ENCODE measurements at places on chromosomes 3 and 15.

DNA sequence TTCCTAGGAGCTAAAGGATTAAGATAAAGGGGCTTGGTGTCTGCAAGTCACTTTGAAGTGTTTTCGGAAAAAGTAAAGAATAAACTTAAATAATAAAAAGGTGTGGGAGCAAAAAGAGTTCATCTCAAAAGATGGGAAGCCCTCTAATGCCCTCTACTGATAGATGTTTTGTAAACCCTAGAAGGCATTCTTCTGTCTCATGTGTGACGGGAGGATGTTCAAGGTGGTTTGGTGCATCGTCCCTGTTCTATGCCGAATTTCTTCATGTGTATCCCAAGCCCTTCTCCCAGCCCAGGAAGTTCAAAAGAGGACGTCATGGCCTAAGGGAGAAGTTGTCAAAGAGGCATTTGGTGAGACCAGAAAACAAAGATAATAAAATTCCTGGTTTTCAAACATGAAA, 37.2 kb downstream of the CCK start:
- no peak for DNase-seq

- DNase-seq, result no peak
Observed at GRCh38 chr3:87175732-87176131, 51.4 kb upstream of the CHMP2B start.

DNA sequence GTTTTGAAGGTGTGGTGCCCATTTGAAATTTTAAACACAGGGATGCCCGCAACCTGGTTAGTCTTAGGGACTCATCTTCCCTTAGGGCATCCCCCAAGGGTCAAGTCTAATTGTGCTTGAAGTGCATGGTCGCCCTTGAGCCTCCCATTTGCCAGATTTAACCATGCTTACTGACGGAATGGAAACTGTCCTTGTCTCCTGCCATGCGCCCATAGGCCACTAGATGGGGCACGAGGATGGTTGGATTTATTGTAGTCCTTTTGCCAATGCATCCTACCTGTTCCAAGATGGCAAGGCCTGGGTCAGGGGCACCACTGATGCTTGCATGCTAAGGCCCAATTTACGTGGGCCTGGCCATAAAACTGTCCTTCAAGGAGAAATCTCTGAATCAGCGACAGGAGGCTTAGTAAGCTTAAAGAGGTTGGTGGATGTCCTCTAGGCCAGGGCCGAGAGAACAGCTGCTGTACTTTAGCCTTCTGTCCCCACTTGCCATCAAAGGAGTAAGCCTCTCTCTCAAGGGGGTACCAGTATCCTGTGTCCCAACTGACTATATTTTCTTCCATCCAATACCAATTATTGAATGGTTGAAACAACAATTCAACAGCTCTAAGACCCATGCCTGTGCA, 355.4 kb downstream of the OTOL1 start:
- peak; percentile 9 for DNase-seq

- no peak for DNase-seq
Observed at GRCh38 chr15:63042877-63043334, 359 bp downstream of the TPM1 start.

- no peak for DNase-seq
Observed at GRCh38 chr3:152857082-152857481, 22.2 kb downstream of the P2RY1 start.

All from hypothalamus (tissue), 51 donors.